ENCODE measurements at places on chromosomes 5 and 9.
A peak's percentile ranks its signal among the peaks of the same experiment; 100 is the strongest.

GRCh38 chr5:170571875-170572852, 68.3 kb downstream of the KCNIP1 start:
- no peak for DNase-seq

GRCh38 chr5:93343570-93343969, 237.4 kb downstream of the NR2F1-AS1 start:
- no peak for DNase-seq

DNA sequence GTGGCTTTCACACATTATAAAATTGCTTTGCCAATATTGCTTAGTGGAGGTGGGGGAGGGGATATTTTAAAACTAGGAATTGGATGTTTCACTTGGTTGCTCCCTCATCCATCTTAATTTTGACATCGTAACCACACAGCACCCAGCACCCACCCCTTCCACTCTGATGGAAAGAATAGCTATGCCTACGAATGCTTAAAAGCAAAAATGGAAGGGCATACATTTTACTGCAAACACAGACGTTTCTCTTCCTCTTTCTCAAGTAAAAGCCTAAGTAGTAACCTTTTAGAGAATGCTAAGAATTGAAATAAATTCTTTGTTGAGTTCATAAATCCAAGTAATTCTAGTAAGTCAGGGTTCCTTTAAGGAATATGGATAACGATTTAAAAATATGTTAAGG, 69.9 kb downstream of the JAKMIP2 start:
- no peak for DNase-seq

DNA sequence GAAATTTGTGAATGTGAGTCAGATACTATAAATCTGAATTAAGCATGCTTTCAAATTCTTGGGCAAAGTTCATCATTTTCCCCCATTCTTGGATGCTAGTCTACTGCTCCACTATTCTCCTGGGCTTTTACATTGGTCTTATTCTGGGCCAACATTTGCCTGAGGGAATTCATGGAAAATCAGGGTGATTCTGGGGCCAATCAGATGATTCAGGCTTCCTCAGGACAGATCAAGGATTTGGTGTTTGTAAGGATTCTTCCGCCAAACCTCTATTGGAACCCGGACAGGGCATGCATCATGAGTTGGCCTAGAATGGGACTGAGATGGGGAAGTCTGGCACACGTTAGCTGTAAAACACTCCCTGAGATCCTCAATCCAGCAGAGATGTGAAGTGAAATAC, 113.8 kb downstream of the MEF2C start:
- DNase-seq, result no peak

- DNase-seq, result peak; percentile 6
Measured at GRCh38 chr9:34701023-34701768, 8.7 kb downstream of the CCL21 start.

DNA sequence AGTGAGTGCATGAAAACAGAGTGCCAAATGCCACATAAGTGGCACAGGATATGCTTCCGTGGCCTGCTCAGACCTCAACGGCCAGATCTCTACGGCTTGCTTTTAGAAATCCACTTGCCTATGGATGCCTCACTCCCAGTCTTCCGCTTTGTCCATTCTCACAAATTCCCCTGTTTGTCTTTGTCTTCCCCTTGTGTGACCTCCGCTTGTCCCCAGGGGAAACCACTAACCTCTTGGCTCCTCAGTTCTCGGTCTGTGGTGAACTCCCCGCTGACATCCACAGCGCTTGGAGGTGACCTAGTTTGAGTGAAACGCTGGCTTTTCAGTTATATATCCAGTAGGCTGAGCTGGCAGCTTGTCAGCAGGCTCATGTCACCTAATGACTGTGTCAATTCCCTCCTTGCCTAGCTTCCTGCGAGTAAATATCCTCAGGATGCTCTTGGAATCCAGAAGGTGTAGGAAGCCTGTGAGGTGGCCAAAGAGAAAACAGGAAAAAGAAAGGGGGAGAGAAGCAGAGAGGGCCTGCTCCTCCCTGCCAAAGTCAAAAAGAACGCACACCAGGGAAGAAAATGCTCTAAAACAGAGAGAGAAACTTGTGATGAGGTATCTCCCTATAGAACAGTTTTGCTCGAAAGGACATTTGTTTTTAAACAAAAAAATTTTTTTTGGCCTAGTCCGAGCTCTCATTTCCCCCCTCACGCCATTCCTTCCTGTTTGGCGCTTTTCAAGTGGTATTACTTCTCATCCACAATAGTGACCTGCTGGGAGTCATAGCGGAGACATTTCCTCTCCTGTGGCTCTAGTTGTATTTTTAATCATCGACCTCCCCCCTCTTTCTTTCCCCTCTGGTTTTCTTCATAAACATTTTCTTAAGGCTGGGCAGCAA, 101.6 kb upstream of the SPRY4 start:
- no peak for DNase-seq

GRCh38 chr5:13976867-13977830, 32.7 kb upstream of the DNAH5 start:
- DNase-seq, result peak; percentile 39

GRCh38 chr9:95516734-95517558, at the start of gene PTCH1:
Gene PTCH1 (minus strand): TSS chr9:95516971.
- DNase-seq, result no peak

GRCh38 chr5:162496100-162496808, 428.7 kb downstream of the GABRG2 start:
- no peak for DNase-seq

GRCh38 chr5:5522336-5522735, 99.9 kb downstream of the ICE1 start:
- DNase-seq, result no peak

DNA sequence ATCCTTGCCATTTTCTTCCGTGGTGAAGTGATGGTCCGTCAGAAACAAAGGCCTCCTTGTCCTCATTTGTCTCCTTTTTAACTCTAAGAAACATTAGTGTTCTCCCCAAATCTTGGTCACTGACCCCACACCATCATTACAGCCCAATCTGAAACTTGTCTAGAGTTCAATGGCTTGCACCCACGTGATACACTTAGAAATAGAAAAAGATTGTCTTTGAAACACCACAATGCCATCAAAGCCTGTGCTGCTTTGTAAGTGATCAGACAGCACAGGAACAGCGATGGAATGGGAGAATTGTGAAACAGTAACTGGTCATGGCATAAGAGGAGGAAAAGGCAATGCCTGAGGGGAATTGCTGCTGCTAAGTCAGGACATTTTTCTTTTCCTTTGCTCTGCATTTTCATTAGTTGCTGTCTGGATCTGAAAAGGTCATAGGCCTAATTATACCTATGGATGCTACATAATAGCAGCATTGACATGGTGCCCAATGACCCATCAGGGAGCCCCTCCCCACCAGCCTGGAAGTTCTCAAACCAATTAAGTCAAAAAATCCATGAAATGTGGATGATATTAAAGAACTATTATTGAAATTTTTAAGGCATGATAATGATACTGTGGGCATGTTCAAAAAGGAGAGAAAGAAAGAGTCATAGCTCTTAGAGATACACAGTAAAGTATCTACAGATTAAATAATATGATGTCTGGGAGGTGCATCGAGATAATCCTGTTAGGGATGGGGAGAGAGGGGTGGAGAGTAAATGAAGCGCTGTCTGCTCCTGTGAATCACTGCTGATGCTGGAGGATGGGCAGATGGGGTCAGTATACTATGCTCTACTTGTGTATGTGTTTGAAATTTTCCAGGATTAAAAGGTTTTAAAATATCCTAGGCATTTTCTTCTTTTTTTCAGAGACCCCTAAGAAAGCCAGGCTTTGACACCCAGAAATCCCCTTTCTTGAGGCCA, 83.6 kb downstream of the ENC1 start:
- DNase-seq, result no peak

GRCh38 chr5:144125163-144125726, 45.2 kb downstream of the YIPF5 start:
- no peak for DNase-seq

GRCh38 chr9:84756731-84757130, 87.2 kb downstream of the NTRK2 start:
- DNase-seq, result no peak

DNA sequence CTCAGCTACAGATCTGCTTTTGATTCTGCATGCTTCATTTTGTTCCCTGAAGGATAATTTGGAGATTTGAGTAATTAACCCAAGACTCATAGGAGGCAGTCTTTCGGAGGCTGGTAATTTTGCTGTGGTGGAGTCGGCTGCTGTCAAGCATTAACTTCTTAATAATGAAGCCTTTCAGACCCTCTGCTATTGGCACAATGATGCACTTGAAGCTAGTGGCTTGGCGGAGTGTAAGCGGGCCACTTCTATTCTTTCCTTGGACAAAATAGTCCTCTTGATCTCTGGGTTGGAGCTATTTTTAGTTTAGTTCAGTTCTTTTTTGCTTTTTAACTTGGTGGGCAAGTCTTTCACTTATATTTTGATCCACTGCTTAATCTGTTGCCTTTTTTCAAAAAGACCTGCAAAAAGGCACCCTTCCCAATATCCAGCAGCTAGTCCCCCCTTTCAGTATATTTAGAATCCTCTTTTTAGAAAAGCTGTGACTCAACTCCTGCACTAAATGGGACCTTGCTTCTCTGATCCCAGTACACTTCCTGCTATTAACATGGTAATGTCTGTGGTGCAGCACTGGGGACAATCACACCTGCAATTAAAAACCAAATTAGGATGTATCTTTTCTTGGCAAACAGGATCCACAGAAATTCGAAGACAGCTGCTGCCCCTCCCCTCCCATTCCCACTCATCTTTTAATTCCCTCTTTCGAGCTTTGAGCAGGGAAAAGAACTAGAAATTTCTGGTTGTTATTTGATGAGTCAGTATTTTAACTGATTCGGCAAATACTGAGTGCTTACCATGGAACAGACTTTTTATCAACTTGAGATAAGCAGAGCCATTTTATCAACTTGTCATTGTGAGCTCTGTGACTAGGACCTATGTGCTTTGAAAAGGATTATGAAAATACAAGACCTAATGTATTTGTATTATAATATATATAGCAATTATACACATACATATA, 169.4 kb upstream of the ANKRD55 start:
- DNase-seq, result no peak

GRCh38 chr9:111431684-111432083, 52.5 kb downstream of the ECPAS start:
- no peak for DNase-seq

- DNase-seq, result no peak
Measured at GRCh38 chr5:6719896-6720560, 6.8 kb downstream of the TENT4A start.

- no peak for DNase-seq
Measured at GRCh38 chr5:173578947-173579615, 37.4 kb downstream of the BOD1 start.

GRCh38 chr5:57215629-57216195, 41.9 kb downstream of the GPBP1 start:
- DNase-seq, result no peak

DNA sequence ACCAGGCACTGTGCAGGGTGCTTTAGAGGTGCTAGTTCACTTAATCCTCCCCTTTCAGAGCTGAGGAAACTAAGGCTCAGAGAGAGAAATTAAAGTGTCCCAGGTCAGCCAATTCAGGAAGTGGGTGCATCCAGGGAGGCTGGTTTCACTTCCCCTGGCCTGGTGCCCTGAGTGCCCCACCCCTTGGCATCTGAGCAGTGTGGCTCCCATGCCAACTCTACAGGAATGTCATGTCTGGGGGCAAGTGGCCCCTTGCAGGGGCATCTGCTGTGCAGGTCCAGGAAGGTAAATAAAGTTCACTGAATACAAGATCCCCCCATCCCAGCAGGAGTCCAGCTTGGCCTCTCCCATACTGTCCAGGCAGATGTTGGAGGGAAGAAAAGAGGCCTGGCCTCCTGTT, 4.4 kb upstream of the N4BP3 start:
- no peak for DNase-seq

DNA sequence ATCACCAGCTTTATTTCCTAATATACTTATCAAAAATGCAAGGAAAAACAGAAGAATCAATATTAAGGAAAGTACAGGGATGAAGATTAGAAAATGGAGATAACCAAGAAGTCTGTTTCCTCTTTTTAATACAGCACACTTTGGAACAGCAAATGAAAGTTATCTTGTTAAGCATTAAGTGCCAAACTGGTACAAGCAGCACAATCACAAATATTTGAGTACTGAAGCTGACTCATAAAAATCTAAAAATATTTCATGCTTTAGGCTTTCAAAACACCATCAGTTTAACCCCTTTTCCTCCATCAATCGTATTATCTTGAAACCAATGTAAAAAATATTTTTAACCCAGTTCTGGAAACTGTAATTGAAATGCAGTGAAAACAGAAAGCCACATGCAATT, 2.7 kb downstream of the FBXW11 start:
- no peak for DNase-seq

GRCh38 chr5:177994063-177994462, 2.0 kb downstream of the PROP1 start:
- DNase-seq, result no peak

GRCh38 chr9:15294604-15295003, 12.4 kb downstream of the TTC39B start:
- no peak for DNase-seq

GRCh38 chr5:111411301-111411700, 101.0 kb downstream of the STARD4 start:
- no peak for DNase-seq

DNA sequence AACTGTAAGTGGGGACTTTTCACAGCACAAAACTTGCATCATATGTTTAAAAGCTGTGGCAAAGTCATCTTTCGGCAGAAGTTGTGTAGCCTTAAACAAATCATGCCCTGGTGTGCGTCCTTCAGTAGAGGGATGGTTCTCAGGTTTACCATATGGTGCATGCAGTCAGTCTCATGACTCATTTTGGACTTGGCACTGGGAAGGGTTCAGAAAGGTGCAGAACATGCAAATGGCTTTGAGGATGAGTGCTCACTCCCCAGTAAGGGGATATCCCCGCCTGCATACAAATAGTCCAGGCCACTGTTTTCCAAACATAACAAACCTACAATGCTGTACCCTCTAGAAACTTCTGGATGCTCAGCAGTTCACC, 260.3 kb downstream of the NDUFS4 start:
- DNase-seq, result no peak

- DNase-seq, result no peak
Measured at GRCh38 chr5:130526708-130527107, 622.4 kb downstream of the CHSY3 start.

GRCh38 chr5:58545912-58546311, 37.0 kb upstream of the RAB3C start:
- no peak for DNase-seq

- DNase-seq, result no peak
Measured at GRCh38 chr5:1443171-1443570, 2.1 kb downstream of the SLC6A3 start.

- no peak for DNase-seq
Measured at GRCh38 chr5:76590027-76590426, 33.2 kb downstream of the F2RL2 start.

- no peak for DNase-seq
Measured at GRCh38 chr5:150862070-150862469, 15.7 kb downstream of the IRGM start.

- no peak for DNase-seq
Measured at GRCh38 chr5:10653043-10653442, 89.2 kb downstream of the ANKRD33B start.
